ENCODE measurements at places on chromosomes 5 and 9. TPM values are rescaled to one million over a fixed set of nuclear protein-coding genes. Genes with fewer than 3 reads are reported as not detected.

The TYRP1 gene
- total RNA-seq: not detected

The PCDHA1 gene
- total RNA-seq: not detected

DNA sequence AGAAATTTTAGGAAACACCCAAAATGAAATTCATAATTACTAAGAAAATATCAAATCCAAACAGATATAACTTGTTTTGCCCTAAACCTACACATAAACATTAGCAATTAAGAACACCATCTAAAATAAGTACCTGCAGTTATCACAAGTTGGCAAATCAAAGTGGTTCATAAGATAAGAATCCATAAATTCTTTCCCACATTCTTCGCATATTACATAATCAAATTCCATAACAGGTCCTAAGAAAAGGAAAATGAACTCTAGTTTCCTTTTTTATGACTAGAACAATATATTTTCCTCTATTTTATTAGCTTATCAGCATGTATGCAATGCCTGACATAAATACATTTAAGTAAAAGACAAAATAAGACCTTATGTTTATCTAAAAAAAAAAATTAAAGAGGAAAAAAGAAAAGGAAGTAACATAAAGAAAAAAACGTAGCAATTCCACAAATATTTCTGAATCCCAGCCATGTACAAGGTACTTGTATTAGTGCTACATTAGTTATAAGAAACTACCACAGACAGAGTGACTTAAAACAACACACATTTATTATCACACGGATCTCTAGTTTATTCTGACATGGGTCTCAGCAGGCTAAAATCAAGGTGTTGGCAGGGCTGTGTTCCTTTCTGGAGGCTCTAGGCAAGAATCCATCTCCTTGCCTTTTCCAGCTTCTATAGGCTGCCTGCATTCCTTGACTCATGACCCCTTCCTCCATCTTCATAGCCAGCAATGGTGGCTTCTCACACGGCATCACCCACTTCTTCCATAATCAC is 7.5 kb downstream of the XPA start:
- no peak for DNase-seq

GRCh38 chr5:56854920-56855319 is 39.6 kb downstream of the MAP3K1 start:
- no peak for DNase-seq

DNA sequence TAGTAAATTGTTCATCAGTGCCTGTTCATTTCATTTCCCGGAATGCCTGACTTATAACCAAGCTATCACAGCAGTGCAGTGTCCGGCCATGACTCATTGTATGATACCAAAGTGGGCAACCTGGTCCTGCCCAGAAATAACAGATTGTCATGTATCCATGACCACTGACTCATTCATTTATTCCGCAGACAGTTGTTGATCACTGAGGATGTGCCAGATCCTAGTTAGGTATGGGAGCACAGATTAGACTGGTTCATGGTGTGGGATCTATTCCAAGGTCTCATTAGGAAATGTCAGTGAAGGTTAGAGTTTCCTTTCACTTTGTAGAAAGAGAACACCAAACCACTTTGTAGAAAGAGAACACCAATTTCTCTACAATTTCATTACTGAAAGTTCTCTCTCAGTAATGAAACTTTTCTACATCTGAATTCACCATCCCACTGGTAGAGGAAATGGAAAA is 8.7 kb downstream of the NREP start:
- no peak for DNase-seq

DNA sequence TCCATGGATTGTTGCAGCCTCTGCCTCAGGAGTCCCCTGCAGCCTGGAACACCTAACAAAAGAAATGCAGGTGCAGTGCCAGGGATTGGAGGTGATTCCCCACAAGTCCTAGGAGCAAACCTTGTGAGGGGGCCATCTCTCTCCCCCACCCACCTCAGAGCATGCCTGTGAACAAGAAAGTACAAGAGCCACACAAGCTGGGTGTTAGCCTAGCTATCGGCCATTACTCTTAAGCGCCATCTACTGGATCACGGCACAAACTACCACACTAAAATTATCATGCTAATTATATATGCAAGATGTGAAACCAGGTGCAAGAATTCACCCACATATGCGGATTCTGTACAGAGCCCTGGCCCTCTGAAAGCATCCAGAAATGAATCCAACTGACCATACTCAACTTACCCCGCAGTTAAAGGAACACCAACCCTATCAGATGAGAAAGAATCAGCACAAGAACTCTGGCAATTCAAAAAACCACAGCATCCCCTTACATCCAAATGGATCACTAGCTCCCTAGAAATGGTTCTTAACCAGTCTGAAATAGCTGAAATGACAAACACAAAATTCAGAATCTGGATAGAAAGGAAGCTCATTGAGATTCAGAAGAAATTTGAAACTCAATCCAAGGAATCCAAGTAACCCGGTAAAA is 16.5 kb upstream of the PRSS3 start:
- no peak for DNase-seq
